ENCODE measurements at places on chromosomes 5 and 9. TPM values are rescaled to one million over a fixed set of nuclear protein-coding genes. Genes with fewer than 3 reads are reported as not detected.
A peak's percentile ranks its signal among the peaks of the same experiment; 100 is the strongest.

GRCh38 chr5:151006704-151007334 lies 13.6 kb upstream of the GPX3 start:
- no peaks in the 10 kb centered on the region for H3K36me3 ChIP-seq
- H3K27me3 ChIP-seq: peaks cover 20% of the 10 kb centered on the region
- no peak for DNase-seq

GRCh38 chr5:27497491-27497890 lies 459.1 kb upstream of the CDH9 start:
- no peaks in the 10 kb centered on the region for H3K27me3 ChIP-seq
- H3K4me3 ChIP-seq: no peak overlapping the region
- no peak for DNase-seq
- no peaks in the 10 kb centered on the region for H3K36me3 ChIP-seq
- no peak overlapping the region for H3K27ac ChIP-seq

DNA sequence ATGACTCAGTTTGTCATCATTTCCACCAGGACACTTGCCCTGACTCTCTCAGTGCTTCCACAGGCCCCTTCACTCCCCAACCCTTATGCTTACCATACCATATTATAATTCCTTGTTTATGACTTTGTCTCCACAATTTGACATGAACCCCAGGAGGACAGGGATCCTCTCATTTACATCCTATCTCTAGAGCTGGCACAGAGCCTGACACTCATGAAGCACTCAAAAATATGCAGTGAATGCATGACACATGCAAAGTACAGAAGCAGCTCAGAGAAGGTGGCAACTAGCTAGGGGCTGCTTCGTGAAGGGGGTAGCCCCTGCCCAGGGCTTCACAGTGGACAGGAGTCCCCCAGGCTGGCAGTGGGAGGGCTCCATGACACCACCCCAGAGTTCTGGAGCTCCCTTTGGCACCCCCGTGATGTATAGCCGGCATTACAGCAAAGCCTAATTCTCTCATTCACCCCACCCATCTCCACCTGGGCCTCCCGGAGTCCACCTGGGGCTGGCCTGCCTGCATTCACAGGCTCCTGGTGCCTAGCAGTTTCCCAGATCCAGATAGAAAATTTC lies 112.0 kb upstream of the SPOCK1 start:
- peaks cover 2% of the 10 kb centered on the region for H3K27me3 ChIP-seq
- no peak overlapping the region for H3K4me3 ChIP-seq
- H3K36me3 ChIP-seq: peaks cover 5% of the 10 kb centered on the region
- no peak overlapping the region for H3K27ac ChIP-seq

DNA sequence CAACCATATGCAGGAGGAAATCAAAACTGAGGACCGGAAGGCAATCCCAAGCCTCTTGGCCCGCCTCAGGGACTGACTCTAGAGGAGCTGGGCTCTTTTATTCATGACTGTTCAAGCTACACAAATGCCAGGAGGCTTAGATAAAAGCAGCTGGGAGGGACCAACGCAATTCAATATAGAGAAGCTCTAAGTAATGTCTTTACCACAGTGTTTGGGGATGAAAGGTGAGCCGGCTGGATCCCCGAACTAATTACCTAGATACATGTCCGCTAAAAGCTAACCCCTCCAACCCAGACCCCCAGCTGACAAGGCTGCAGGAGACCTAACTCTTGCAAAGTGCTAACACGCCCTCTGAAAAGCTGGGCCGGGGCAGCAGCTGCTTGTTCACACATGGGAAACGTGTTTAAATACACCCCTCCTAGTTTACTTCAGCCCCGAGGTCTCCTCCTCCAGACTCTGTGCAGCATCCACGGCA lies 67.5 kb downstream of the TLE1 start:
- H3K27me3 ChIP-seq: peaks cover 6% of the 10 kb centered on the region
- H3K36me3 ChIP-seq: peaks cover 10% of the 10 kb centered on the region
- no peak overlapping the region for H3K27ac ChIP-seq
- no peak overlapping the region for H3K4me3 ChIP-seq

GRCh38 chr5:111231119-111231518 lies 6.9 kb downstream of the CAMK4 start:
- H3K27ac ChIP-seq: no peak overlapping the region
- H3K4me3 ChIP-seq: no peak overlapping the region
- H3K36me3 ChIP-seq: no peaks in the 10 kb centered on the region
- DNase-seq: no peak
- peaks cover 8% of the 10 kb centered on the region for H3K4me1 ChIP-seq

GRCh38 chr9:137688725-137689124 lies 69.9 kb downstream of the EHMT1 start:
- peaks cover 11% of the 10 kb centered on the region for H3K36me3 ChIP-seq
- no peak for DNase-seq
- no peak overlapping the region for H3K27ac ChIP-seq
- no peaks in the 10 kb centered on the region for H3K27me3 ChIP-seq

- H3K4me3 ChIP-seq: no peak overlapping the region
- H3K4me1 ChIP-seq: peaks cover 61% of the 10 kb centered on the region
- H3K27ac ChIP-seq: no peak overlapping the region
- no peak for DNase-seq
- H3K36me3 ChIP-seq: peaks cover 7% of the 10 kb centered on the region
These were observed 127.8 kb downstream of the GNAQ start for GRCh38 chr9:77903666-77904285.

DNA sequence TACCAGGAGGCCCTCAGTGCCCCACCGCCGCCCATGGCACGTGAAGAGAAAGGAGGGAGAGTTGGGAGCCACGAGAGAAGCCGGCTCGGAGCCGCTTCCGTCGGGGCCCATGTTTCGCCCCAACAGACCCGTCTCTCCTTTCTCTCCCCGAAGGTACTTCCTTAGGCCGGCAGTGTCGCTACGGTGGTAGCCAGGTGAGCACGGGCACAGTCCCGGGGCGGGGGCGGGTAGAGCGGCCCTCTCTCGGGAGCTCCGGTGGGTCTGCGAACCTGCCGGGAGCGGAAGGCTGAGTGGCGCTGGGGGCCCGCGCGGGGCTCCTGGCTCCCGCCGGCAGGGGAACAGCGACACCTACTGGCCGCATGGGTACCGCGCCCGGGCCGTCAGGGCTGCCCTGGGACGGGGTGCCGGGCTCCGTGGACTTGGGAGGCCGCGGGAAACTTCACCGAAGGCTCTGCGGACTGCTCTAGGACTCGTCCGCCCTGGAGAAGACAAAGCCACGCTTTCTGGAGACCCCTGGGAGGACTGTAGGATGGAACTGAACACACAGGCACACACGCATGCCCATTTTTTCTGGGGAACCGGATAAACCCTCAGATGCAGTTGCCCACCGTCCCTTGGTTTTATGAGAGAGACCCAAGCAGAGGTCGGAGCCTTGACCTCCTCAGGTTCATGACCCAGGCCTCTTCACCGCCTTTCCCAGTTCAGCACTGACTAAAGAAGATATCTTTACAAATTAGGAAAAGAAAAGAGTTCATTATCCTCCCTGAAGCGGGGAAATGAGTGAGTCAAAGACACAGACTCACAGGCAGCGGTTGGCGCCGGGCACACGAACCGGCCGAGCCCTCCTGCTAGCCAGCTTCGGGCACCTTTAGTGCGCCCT lies 202.5 kb downstream of the MEF2C start:
- no peaks in the 10 kb centered on the region for H3K36me3 ChIP-seq
- peak overlapping the region; percentile 69 for H3K4me3 ChIP-seq
- peaks cover 72% of the 10 kb centered on the region for H3K27me3 ChIP-seq
- no peak overlapping the region for H3K27ac ChIP-seq
- peak; percentile 4 for DNase-seq
- peaks cover 20% of the 10 kb centered on the region for H3K4me1 ChIP-seq

GRCh38 chr9:35771534-35771933 lies 17.5 kb upstream of the MSMP start:
- H3K4me3 ChIP-seq: no peak overlapping the region
- H3K27me3 ChIP-seq: peaks cover 7% of the 10 kb centered on the region
- peaks cover 10% of the 10 kb centered on the region for H3K4me1 ChIP-seq
- no peak for DNase-seq
- H3K36me3 ChIP-seq: no peaks in the 10 kb centered on the region

DNA sequence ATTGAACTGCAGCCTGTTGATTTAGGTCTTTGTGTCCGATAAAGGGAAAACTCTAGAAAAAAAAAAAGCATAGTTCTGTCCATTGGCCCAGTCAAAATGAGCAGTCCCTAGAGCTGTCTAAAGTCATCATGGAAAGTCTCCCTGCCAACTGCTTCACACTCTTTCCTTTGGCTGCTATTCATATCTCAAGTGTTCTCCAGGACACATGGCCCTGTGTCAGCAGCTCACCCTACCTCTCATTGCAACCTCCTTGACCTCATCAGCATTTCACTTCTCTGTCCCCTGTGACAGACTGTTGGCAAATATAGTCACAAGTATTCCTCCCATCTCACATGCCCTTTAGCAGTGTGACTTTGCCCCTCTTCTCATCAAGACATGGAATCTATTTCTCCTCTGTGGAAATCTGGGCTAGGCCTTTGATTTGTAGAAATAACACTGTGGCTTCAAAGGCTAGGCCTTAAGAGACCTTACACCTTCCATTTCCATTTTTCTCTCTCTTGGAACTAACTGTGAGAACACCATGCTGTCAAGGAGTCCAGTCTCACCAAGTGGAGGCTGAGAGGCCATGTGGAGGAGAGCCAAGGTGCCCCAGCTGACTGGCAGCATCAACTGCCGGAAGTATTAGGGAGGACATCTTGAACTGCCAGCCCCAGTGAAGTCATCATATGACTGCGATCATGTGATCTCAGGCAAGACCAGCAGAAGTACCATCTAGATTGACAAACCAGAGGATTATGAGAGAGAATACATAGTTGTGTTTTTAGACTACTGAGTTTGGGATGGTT lies 149.4 kb upstream of the TARS1 start:
- H3K27ac ChIP-seq: no peak overlapping the region
- DNase-seq: no peak

- no peaks in the 10 kb centered on the region for H3K36me3 ChIP-seq
- no peak overlapping the region for H3K4me3 ChIP-seq
- peaks cover 15% of the 10 kb centered on the region for H3K4me1 ChIP-seq
- no peak overlapping the region for H3K27ac ChIP-seq
- DNase-seq: no peak
These were observed 37.9 kb upstream of the DPYSL3 start for GRCh38 chr5:147547730-147548129.

GRCh38 chr9:13957089-13957488 lies 356.9 kb downstream of the NFIB start:
- H3K27ac ChIP-seq: no peak overlapping the region
- no peaks in the 10 kb centered on the region for H3K36me3 ChIP-seq
- H3K27me3 ChIP-seq: peaks cover 15% of the 10 kb centered on the region
- no peak overlapping the region for H3K4me3 ChIP-seq
- no peak for DNase-seq

- no peak overlapping the region for H3K4me3 ChIP-seq
- no peaks in the 10 kb centered on the region for H3K36me3 ChIP-seq
- H3K27me3 ChIP-seq: no peaks in the 10 kb centered on the region
- no peak overlapping the region for H3K27ac ChIP-seq
- no peak for DNase-seq
These were observed 283.8 kb upstream of the TMEM161B start for GRCh38 chr5:88552426-88552825.

Gene PDE6A
- not detected for total RNA-seq

Gene KIF3A
- 15.4 TPM for total RNA-seq

Gene PSMD5
- total RNA-seq: 62.4 TPM

Gene NKD2
- total RNA-seq: not detected

Gene EFNA5
- total RNA-seq: not detected

Gene TEX48
- not detected for total RNA-seq

Gene PCDHGA6
- 2.1 TPM for total RNA-seq
